ENCODE measurements at places on chromosomes 6 and 20.

DNA sequence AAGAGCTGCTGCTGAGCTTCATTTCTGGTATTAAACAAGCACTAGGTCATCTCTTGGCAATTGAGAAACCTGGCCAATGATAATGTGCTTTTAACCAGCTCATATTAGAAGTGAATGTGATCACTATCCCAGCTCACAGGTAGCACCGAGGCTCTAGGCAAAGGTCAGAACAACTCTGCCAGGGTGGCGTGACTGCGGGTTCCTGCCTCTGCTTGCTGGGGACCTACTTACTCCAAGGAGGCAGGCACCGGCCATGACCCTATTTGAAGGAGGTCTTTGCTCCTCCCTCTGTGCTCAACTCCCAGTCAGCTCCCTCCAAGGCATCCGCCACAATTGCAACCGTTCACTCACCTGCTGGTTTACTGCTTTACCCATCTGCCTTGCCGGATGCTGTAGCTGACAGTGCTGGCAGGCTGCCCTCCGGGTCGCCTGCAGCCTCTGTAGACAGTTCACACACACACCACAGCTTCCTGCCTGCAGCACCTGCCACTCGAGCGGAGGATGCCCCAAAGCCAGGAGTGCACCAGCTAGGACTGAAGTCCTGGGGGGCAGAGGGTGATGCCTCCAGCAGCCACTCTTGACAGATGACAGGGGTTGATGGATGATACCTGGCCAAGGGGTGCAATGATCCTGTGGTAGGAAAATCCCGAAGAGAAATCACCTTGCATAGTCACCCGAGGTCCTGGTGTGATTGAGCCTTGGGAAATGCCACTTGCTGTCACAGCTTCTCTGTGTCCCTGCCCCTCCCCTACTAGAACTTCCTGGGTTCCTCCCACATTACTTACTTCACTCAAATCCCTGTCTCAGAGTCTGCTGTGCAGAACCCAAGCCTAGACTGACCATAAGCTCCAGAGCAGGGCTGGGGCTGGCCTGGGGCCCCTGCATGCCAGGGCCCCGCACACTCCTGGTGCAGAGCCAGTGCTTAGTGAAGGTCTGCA is 8.8 kb upstream of the VSX1 start:
- no peak for DNase-seq

DNA sequence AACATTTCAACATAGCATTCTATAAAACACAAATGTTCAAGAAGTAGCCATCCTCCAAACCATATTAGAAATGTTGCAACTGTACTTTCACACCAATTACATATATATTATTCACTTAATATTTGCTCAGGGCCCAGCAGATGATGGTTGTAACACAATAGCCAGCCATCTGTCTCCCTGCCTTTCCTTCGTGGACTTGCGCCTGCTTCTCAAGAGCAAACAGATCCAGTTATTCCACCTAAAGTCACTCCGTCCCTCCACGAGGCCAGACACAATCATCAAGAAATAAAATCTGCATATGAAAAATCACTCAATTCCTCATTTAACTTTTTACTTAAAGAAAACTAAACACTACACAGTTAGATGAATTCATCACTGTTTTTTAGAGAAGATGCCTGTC is 160.4 kb downstream of the RALGAPA2 start:
- DNase-seq, result no peak

- DNase-seq, result no peak
These were observed 174.5 kb downstream of the COL21A1 start for GRCh38 chr6:56072856-56073255.

- DNase-seq, result no peak
These were observed 405.5 kb upstream of the PLCB4 start for GRCh38 chr20:8663424-8663823.

- no peak for DNase-seq
These were observed 118.0 kb downstream of the NFATC2 start for GRCh38 chr20:51424270-51425117.

DNA sequence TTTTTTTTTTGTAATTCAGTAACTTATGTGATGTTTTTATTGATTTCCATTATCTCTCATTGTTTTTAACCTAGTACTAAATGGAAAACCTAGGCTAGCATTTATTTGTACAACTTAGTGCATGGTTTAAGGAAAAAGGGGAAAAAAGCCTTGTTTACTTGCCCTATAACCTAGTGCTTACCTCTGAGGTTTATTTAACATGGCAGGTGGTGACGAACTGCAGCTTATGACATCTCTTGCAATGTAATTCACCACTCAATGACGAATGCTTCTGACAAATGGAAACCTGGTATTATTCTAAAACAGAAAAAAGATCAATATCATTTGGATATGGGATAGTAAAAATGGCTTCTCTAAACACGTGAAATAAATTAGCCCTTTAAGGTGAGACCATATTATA is 618.6 kb upstream of the FLRT3 start:
- DNase-seq, result no peak

GRCh38 chr6:43941174-43941573 is 171.2 kb downstream of the VEGFA start:
- DNase-seq, result no peak

DNA sequence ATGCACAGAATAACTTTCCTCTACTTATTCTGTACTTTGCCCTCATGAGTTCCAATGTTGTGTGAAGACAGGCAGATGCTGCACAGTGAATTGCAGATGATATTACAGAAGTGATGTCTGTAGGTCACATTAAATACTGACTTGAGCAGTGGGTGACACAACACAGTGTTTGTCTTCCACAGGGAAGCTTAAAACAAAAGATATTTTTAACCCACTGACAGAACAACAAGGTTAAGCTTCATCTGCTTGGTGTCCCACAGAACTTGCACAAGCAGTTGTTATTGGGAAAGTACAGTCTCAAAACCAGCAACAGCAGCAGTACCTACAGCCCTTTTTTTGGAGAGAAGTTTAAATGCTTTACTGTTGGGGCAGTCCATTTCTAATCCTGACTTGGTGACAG is 10.5 kb downstream of the SUMO4 start:
- no peak for DNase-seq

- DNase-seq, result no peak
These were observed 14.6 kb downstream of the RPS6KA2 start for GRCh38 chr6:166612471-166612881.

DNA sequence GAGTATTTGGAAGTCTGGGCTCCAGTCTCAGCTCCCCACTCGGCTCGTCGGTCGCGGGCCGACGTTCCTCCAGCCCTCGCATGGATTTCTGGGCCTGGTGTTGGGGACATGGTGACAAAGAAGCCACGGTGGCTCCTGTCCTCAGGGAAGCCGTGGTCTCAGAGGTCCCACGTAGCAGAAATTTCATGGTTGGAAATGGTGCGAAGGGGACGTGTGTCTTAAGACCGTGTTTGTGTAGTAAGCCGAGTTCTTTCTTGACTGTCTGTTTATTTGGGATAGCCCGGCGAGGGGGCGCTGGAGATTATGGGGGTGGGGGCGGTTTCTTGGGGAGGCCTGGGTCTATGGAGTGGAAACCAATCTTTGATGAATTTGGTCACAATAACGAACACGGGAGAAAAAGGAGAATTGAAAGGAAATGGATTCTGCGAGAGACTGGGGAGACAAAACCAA is 23.5 kb upstream of the MAP3K7 start:
- DNase-seq, result peak; percentile 73

GRCh38 chr6:25536781-25537180 is 115.2 kb upstream of the SCGN start:
- no peak for DNase-seq

DNA sequence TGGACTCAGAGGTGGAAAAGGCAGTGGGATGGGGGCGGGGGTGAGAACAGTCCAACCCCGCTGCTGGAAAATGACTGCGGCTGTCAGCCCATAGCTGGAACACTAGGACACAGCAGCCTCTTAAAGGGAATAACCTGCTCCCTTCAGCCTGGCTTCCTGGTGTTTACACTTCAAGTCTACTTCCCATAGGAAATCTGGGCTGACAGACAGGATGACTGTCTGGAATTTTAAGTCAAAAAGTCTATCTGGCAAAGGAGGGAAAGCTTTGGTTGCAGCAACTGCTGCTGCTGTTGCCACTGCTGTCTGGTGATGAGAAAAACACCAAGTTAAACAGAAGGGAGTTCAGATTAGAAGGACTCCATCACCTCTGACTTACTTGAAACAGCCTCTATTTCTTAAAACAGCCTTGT is 44.9 kb downstream of the TNFRSF21 start:
- DNase-seq, result no peak

DNA sequence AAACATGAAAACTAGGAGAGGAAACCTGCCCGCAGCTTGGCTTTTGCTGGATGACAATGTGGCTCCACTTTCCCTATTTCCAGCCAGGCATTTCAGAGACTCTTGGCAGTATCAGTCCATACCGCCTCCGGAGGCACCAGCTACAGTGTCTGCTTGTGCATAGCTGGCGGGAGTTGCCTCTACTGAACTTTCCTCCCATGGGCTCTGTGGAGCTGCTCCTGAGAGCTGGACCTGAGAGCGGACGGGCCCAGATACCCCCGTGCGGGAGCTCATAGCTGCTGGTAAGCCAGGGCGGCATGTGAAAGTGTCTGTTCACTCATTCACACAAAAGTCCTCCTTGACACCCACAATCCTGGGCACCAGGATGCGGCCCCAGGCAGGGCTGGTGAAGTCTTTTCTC is 130.3 kb upstream of the PMEPA1 start:
- DNase-seq, result no peak

- DNase-seq, result no peak
These were observed 48.7 kb upstream of the SRSF6 start for GRCh38 chr20:43408848-43409576.

DNA sequence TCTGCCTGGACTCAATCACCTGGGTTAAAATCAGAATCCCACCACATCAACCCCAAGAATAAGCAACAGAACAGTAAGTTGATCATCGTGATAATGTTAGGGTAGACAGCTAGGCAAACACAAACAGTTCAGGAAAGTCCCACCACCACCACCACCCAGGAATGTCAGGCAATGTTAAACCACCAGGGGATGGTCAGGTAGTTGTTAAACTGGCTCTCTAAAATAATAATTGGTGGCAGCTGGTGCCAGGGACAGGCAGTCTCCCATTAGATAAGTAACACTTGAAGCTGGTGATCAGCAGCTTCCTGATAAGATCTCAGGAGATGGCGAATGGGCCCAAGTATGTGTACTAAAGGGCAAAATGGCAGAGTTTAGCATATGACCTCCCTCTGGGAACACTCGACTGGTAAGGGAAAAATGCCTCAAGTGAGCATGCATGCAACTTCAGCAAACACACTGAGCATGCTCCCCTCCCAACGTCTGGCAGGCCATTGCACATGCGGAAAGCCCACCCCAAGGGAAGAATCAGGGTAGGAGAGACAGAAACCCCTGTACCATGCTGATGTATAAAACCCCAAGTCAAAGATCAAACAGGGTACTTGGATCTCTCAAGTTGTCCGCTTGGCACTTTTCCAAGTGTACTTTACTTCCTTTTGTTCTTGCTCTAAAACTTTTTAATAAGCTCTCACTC is 66.6 kb downstream of the IPCEF1 start:
- DNase-seq, result no peak

- no peak for DNase-seq
These were observed 9.7 kb upstream of the CEP43 start for GRCh38 chr6:166989427-166990032.

- DNase-seq, result no peak
These were observed 706 bp downstream of the ZNF184 start for GRCh38 chr6:27472182-27472616.

DNA sequence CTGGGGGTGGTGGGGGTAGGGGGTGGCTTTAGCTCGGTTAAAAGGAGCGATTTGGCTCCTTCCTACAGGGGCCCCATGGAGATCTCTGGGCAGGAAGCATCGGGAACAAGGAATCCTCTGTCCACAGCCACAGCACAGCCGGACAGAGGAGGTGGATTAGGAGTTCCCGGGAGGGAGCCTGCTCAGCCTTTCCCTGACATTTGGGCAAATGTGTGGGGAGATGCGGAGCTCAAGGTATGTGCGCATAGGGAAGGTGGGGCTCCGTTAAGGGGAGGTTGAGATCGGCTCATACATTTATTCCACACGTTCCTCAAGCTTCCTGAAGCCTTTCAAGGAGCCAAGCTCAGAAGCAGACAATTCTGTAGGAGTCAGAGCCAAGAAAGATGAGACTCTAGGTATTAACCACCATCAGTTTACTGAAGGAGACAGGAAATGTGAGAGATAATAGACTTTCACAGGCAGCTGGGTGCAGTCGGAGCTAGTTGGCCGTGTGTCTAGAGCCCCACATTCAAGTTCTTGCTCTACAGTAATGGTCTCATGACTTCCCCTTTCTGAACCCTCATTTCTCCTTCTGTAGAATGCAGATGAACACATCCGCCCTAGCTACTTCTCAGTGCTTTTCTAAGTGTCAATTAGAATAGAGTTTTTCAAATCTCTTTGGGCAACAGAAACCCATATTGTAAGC is 40.8 kb upstream of the EPB41L1 start:
- DNase-seq, result no peak

- no peak for DNase-seq
These were observed 32.8 kb upstream of the POPDC3 start for GRCh38 chr6:105212587-105212986.

GRCh38 chr6:39685938-39686337 is 39.3 kb downstream of the KIF6 start:
- DNase-seq, result no peak

DNA sequence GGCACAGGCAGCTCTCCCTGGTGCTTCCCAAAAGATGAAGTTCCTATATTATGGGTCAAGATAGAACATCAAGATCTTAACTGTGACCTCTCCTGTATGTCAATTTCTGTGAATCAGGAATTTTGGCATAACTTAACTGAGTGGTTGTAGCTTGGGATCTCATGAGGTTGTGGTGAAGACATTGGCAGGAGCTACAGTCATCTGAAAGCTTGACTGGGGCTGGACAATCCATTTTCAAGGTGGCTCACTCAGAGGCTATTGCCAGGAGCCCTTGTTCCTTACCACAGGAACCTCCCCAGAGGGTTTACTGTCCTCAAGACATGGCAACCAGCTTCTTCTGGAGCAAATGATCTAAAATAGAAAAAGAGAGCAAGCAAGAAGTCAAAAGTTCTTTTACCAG is 252.2 kb downstream of the ADGB start:
- DNase-seq, result no peak

DNA sequence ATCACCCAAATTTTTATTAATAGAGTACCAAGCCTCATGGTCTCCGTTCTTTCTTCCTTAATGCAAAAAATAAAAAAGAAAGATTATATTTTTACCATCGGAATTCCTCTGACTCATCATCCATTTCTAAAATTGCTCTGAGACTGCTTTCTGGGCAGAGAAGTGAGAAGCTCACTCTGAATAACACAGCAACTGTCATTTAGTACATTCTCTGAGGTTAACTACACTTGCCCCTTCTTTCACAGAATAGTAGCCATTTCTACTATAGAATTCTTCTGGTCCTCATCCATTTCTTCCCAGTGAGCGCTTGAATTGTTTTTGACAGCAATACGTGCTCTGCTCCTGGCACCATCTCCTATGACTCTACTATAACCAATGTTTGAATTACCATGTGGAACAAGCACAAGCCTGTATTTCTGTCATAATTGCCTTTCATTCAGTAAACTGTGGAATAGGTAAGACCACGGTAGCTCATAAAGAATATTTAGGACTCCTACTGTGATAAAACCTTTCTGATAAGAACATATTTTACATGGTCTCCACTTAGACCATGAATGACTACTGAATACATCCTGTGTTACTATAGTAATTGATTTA is 435.5 kb upstream of the NRSN1 start:
- DNase-seq, result no peak

GRCh38 chr6:144344646-144345045 is 59.5 kb downstream of the UTRN start:
- no peak for DNase-seq

- no peak for DNase-seq
These were observed 12.7 kb downstream of the NOL4L start for GRCh38 chr20:32572271-32572968.

GRCh38 chr6:16103722-16104121 is 25.2 kb upstream of the MYLIP start:
- DNase-seq, result peak; percentile 21

- DNase-seq, result no peak
These were observed 16.3 kb upstream of the OR2B6 start for GRCh38 chr6:27940766-27941165.

Data from right kidney (tissue), 9 donors.